ENCODE measurements at places on chromosomes 1 and 21.

DNA sequence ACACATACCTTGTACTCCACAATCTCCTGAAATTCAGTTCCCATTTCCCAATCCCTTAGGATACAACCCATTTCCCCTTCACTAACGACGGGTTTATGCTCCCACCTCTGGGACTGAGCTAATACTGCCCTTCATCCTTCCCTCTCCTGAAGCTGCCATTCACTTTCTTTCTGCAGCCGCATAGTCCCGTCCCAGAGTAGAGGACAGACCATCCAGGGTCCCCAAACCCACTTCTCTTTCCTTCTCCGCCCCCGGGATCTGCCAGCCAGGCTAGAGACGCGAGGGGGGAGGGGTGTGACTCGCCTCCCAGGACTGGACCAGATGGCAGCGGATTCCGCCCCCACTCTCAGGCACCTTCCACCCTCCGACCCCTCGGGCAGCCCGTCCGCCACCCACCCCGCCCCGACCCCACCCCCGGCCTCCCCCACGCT is 679 bp downstream of the ABL2 start:
- peak; percentile 11 for DNase-seq

GRCh38 chr1:18951818-18952391 is 4.6 kb downstream of the IFFO2 start:
- peak; percentile 65 for DNase-seq

GRCh38 chr1:233376382-233377110 is 49.0 kb downstream of the MAP3K21 start:
- DNase-seq, result no peak

- DNase-seq, result no peak
Measured at GRCh38 chr1:183285256-183285655, 99.2 kb downstream of the LAMC2 start.

GRCh38 chr1:73066866-73067265 is 784.5 kb upstream of the NEGR1 start:
- DNase-seq, result no peak

DNA sequence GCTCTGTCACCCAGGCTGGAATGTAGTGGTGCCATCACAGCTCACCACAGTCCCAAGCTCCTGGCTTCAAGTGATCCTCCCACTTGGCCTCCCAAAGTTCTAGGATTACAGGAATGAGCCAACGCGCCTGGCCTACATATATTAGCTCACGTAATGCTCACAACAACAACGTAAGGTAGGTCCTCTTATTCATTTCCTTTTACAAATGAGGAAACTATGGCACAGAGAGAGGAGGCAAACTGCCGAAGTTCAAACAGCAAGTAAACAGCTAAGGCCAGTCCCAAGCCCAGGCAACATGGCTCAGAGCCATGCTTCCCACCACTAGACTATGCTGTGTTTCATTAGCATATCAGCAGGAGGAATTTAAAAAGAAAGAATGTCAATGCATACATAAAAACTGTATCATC is 284.4 kb downstream of the VAV3 start:
- no peak for DNase-seq

- no peak for DNase-seq
Measured at GRCh38 chr1:9435153-9435636, 104.1 kb upstream of the SLC25A33 start.
